ENCODE measurements at places on chromosomes 6 and 20. TPM values are rescaled to one million over a fixed set of nuclear protein-coding genes. Genes with fewer than 3 reads are reported as not detected.

The LRRC1 gene
- 12.6 TPM for total RNA-seq

The VSTM2L gene
- 4.1 TPM for total RNA-seq

The CD40 gene
- total RNA-seq = 25.2 TPM

The UNC93A gene
- total RNA-seq = not detected

The HLA-DQA2 gene
- 6.4 TPM for total RNA-seq

All from kidney (tissue), 22 donors.